ENCODE measurements at places on chromosomes 12 and 14.

DNA sequence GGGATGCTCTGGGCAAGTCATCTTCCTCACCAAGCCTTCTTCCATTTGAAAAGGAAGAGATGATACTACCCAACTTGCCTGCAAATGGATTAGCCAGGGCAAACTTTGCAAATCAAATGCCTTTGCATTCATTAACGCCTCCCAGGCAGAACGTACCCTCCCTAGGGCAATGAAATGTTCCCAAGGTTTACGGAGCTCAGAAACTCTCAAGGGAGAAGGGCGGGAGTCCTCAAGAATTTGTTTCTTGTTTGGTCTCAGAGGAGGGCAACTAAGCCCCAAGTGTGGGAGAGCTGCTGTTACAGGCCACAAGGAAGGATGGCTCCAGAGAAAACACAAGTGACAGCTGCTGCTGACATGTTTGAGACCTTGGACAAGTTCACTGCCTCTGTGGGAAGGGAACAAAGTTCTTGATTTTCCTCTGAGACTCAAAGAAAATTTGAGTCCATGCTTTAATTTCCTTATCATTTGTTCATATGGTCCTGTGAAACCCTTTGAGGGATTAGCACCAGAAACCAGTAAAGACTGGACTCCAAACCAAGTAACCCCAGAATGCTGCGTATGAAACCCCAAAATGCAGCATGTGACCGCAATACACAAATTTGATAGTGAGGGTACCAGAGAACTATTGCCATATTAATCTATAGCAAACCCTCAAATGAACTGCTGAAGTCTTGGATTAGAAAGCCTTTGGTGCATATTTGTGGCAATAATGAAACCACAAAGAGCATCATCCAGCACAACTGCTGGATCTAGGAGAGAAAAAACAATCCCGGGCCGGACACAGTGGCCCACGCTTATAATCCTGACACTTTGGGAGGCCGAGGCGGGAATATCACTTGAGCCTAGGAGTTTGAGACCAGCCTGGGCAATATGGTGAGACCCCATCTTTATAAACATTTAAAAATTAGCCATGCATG is 22.9 kb downstream of the SPTB start:
- no peak for DNase-seq

- DNase-seq = no peak
Measured at GRCh38 chr12:11687528-11687927, 38.1 kb downstream of the ETV6 start.

- DNase-seq = peak; percentile 4
Measured at GRCh38 chr14:57871459-57872080, 5.7 kb upstream of the SLC35F4 start.

DNA sequence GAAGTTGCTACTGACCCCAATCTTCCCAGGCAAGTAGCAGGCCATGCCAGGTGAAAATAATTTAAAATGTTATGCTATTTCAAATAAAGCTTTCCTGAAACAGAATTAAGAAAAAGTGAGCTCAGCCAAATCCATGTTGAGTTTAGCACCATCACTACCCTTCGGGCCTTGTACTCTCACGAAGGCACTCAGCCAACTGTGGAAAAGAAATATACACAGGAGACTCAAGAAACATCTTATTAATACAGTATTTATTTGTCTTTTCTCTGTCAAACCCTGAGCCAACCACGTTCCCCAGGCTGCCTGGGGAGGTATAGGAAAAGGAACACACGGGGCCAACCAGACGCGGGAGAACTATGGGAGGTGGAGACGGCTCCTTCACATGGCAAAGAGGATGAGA is 10.9 kb downstream of the ATP5MC2 start:
- no peak for DNase-seq

- no peak for DNase-seq
Measured at GRCh38 chr14:101022916-101023435, 119.5 kb upstream of the RTL1 start.

DNA sequence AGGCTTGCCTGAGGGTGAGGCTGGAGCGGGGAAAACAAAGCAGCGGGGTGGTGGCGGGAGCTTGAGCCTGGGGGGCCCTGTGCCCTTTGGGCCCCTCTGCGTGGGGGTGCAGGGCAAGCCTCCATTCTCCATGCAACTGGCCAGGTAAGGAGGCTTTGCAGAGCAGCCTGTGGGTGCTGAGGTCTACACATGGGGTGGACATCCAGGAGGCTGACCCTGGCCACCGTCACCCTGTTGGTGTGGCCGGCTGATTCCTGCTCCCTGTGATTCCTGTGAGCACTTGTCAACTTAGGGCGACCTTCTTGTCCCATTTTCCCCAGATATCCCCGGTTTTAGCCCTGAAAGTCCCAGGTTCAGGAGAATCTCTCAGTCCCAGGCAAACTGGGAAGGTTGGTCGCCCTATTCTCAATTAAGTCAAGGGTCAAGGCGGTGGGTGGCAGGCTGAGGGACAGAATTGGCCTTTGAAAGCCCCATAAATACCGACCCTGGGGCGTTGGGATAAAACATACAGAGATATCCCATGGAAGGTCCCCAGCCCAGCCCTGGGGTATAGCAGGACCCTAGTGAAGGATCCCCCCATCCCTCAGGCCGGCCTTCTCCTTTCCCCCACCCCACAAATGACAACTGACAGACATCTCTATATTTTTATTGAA is 70.5 kb downstream of the PRIMA1 start:
- no peak for DNase-seq

GRCh38 chr14:67425608-67426007 is 13.6 kb upstream of the PLEK2 start:
- no peak for DNase-seq

DNA sequence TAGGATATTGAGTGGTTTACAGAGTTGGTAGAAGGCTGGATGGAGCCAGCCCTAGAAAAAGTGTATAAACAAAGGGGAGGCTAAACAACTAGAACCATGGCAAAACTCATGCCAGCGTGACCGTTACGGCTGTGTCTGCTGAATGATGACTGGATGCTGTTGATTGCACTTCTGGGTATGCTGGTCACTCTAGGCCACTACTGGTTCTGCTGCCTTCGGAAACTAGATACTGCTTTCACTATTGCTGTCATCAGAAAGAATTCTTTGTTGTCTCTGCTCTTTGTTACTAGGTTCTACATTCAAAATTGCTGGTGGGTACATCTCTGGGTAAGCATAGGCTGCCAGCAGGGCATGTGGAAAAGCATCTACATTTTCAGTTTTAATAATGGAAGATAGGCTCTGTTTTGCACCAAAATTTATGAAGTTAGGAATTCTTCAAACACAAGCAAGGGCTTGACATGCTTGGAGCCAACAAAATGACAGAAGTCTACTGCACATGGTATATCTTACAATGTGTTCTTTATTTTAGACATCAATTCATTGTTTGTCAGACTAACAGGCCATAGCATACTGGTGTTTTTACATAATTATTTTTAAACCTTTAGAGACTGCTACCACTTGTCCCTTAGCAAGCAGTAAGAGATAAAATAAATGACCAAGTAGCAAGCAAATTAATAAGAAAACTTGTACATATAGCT is 15.4 kb downstream of the MON2 start:
- DNase-seq = no peak

GRCh38 chr14:24846261-24846660 is 203.7 kb downstream of the STXBP6 start:
- DNase-seq = no peak

DNA sequence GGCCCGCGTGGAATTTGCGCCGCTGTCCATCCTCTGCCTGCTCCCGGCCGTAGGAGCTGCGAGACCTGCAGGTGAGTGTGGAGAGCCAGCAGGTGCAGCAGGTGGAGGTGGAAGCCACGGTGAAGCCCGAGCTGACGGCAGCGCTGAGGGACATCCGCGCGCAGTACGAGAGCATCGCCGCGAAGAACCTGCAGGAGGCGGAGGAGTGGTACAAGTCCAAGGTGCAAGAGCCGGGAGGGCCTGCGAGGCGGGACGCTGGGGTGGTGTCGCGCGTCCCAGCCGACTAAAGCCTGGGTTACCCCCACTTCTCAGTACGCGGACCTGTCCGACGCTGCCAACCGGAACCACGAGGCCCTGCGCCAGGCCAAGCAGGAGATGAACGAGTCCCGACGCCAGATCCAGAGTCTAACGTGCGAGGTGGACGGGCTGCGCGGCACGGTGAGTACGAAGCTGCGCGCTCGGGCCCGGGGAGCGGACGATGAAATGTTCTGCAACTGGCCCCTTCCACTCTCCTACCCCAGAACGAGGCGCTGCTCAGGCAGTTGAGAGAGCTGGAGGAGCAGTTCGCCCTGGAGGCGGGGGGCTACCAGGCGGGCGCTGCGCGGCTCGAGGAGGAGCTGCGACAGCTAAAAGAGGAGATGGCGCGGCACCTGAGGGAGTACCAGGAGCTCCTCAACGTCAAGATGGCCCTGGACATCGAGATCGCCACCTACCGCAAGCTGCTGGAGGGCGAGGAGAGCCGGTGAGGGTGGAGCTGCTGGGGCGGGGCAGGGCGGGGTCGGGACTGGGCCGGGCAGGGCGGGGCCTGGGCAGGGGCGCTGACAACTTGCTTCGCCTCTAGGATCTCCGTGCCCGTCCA is 2.1 kb downstream of the PRPH start:
- DNase-seq = no peak

DNA sequence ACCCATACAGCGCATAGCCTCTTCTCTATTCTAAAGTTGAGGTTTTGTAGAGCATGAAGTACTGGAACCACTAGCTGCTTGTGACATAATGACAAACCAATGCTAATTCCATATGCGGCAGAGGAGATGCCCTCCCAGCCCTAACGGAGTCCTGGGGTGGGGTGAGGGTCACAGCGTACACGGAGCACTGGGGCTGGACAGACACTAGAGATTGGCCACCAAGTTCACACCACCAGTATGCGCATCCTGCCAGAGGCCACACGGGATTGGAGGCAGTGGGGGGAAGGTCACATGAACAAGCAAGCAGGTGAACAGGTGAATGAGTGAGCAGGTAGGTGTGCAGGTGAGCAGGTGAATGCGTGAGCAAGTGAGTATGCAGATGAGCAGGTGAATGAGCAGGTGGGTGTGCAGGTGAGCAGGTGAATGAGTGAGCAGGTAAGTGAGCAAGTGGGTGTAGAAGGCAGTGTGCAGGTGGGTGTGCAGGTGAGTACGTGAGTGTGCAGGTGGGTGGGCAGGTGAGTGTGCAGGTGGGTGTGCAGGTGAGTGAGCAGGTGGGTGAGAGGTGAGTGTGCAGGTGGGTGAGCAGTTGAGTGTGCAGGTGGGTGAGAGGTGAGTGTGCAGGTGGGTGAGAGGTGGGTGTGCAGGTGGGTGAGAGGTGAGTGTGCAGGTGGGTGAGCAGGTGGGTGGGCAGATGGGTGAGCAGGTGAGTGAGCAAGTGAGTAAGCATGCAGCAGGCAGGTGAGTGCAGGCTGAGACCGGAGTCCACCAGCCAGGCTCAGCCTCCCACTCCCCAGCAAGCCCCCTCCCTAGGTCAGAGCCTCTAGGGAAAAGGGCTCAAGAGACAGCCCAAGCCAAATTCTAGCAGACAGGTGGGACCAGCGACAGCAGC is 52.7 kb downstream of the CCDC85C start:
- no peak for DNase-seq

DNA sequence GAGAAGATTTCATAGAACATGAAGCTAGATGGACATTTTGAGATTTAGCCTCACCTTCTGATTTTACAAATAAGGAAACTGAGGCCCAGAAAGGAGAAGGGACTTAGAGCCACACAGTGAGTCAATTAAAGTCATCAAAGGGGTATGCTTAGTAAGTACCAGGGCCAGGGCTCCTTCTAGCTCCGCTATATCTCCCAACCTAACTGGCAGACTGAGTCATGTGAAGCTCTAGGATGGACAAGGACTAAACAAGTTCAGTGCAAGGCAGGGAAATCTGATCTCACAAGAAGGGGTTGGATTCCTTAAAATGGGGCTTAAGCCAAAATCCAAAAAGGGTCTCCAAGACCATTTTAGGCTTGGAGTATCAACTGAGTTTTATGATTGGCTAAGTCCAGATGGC is 215.8 kb downstream of the PHLDA1 start:
- DNase-seq = no peak

DNA sequence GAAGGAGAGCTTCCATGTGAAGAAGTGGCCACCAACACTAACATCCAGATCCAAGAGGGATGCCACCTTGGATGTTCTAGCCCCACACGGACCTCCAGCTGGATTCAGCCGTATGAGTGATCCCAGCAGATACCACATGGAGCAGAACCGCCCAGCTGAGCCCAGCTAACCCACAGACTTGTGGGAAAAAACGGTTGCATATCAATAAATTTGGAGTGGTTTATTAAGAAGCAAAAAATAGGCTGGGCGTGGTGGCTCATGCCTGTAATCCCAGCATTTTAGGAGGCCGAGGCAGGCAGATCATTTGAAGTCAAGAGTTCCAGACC is 11.9 kb upstream of the IFT81 start:
- no peak for DNase-seq

GRCh38 chr14:96191353-96191752 is 13.3 kb upstream of the BDKRB2 start:
- DNase-seq = no peak

DNA sequence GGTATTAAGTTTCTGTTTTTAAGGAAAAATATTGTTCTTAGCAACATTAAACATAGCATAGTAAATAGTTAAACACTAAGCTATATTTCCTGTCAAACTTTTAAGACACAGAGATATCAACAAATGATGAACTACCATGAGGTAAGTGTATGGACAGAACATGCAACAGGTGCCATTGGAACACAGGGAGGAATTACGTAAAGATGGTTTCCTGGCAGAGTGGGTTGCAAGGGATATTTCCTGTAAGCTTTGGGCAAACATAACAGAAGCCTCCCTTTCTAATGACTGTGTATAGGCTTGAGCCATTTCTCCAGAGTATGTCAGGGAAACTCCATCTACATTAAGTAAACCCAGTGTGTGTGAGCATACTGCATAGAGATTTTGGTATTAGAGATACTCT is 31.7 kb upstream of the HELB start:
- no peak for DNase-seq

- DNase-seq = no peak
Measured at GRCh38 chr12:123743002-123743401, 19.1 kb upstream of the DNAH10 start.

- peak; percentile 7 for DNase-seq
Measured at GRCh38 chr12:27226407-27226929, 17.6 kb upstream of the STK38L start.

- DNase-seq = no peak
Measured at GRCh38 chr14:69137843-69138535, 14.9 kb downstream of the DCAF5 start.

GRCh38 chr12:117977373-117977772 is 8.6 kb upstream of the KSR2 start:
- DNase-seq = no peak

DNA sequence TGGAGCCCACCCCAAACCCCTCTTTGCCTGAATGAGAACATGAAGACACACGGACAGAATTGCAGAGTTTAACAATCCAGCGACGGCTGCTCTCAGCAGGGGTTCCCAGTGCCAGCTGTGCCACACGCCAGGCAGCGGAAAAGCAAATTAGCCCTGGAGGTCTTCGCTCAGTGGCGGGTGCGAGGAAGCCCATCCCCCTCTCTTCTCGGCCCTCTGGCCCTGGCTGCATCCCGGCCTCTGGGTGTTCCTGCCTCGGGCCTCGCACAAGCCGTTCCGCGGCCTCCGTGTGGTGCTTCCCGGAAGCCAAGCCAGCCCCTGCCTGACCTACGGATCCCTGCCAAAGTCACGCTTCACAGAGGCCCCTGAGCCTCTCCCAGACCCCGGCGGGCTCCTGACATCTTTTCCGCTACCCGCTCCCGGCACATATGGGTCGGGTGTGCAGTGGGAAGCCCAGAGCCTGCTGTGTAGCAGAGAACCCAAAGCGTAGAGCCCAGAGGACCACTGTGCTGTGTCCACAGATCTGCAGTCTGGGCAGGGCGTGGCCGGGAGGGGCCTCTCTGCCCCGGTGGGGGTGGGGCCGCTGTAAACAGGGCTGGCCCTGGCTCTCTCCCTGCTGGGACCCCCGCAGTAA is 70.7 kb upstream of the GALNT9 start:
- DNase-seq = no peak

GRCh38 chr12:101804409-101804808 is 26.4 kb downstream of the GNPTAB start:
- DNase-seq = no peak

Measured in NCI-H446 (cell line).